ENCODE measurements at places on chromosomes 1 and 21.

GRCh38 chr1:64515427-64515826 lies 45.5 kb downstream of the CACHD1 start:
- no peak for DNase-seq

DNA sequence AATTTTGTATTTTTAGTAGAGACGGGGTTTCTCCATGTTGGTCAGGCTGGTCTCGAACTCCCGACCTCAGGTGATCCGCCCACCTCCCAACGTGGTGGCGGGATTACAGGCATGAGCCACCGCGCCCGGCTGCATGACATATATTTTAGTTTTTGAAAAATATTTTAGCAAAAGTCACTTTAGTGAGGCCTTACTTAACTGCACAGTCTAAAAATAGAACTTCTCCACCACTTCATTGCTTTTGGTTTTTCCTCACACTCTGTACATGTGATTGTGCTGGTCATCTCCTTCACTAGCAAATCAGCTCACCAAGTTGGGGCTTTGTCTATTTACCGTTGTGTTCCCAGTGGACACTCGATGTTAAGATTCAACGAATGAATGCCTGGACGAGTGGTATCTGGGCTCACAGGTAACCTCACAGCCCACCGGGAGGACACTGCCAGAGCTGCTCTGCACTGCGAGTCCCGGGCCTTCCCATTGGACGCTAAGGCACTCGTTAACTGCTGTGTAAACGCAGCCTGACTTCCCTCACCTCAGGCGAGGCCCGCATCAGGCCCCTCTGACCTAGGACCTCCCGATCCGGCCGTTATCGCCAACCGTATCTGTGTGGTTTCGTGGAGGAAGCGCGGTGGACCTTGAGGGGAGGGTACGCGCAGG lies 14.0 kb upstream of the ZNF692 start:
- DNase-seq = peak; percentile 39

DNA sequence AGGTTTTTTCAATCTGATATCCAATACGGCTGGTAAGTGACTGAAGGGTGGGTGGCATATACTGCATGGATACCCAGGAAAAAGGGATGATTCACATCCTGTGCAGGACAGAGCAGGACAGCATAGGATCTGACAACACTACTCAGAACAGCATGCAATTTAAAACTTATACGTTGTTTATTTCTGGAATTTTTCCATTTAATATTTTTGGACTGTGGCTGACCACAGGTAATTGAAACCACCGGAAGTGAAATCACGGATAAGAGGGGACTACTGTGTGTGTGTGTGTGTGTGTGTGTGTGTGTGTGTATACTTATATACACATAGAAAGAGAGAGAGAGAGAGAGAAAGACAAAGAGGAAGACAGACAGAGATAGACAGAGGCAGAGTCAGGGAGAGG lies 23.0 kb downstream of the ERICH3 start:
- DNase-seq = no peak

GRCh38 chr1:111669268-111669667 lies 49.7 kb downstream of the RAP1A start:
- no peak for DNase-seq

DNA sequence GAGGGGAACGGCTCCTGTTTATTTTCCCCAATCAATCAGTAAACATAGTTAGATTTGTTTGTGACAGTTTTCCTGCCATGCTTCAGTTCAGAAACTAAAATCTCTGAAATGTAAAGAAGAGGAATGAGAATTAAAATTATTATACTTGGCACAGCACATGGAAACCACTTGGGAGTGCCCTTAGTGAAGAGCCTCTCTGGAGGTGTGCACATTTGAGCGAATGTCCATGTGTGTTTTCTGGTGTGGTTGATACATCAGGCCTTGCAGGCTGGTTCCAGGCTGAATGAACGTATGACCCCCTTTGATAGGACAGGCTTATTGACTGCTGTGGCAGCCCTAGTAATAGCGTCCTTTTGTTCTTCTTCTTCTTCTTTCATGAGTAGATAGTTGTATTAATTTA lies 27.1 kb downstream of the C4BPA start:
- DNase-seq = no peak

DNA sequence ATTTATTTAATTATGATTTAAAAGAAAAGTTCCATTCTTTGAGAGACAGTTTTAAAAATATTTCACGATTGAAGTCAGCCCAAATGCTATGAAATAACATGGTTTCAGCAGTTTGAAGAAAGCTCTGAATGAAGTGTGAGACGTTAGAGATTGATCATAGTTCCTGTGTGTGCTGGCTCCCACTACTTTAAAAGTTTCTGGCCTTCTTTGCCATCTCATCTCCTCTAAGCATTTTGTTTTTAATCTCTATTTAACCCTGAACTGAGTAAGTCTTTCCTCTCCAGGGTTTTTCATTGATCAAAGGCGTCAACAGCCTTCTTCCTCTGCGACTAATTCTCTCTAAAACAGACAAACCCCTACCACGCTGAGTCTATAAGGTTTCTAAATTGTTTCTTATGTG lies 225.3 kb upstream of the B3GALT2 start:
- no peak for DNase-seq

DNA sequence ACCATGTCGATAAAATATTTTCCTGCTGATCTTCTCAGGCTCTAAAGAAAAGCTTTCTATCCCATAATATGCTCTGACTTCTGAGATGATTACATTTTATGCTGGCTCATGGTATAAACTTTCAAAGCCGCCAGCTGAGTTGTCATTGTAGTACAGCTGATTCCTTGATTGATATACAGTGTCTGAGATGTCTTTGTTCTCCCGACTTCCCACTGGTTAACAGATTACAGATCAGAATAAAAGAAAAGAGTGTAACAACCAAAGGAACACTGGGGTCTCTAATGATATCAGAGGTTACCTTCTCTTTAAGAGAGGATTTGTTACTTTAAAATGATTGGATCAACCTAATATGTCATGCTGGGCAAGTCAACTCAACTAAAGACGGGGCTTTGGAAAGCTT lies 485.4 kb upstream of the LRRC7 start:
- no peak for DNase-seq

GRCh38 chr1:183303323-183303645 lies 114.9 kb downstream of the NMNAT2 start:
- DNase-seq = no peak

DNA sequence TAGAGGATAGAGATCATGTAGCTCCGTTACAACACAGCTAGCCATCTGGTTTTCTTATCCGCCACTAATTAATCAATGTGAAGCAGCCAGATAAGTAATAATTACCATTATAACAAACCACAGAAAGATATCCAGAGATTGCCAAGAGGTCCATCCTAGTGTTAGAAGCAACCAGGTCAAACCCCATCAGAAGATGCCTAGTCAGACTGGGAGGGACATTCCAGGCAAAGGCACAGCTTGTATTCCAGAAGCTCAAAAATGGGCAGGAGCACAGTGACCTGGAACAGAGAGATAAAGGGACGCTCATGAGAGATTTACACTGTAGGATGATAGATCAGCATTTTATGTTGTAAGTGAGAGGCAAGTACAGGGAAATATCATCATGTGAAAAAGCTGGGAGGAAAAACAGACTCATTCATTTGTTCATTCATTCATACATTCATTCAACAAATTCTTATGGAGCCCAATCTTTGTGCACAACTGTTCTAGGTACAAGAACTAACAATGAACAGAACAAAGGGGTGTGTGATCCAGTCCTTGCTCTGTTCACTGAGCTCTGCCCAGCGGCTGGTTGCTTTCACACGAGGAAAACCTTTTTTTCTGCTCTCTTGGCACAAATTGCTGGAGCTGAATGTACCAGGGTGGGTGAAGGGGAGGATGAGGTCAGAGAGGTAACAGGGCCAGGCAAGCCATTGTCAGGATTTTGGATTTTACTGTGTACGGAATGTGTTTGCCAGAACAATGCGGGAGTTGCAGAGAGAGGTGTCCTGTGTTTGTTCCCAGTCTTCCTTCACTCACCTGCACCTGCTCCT lies 240.8 kb upstream of the FGGY start:
- no peak for DNase-seq

- DNase-seq = no peak
Measured at GRCh38 chr1:20248971-20249612, 41.6 kb upstream of the VWA5B1 start.

GRCh38 chr21:36463991-36464390 lies 15.9 kb downstream of the CLDN14 start:
- no peak for DNase-seq

DNA sequence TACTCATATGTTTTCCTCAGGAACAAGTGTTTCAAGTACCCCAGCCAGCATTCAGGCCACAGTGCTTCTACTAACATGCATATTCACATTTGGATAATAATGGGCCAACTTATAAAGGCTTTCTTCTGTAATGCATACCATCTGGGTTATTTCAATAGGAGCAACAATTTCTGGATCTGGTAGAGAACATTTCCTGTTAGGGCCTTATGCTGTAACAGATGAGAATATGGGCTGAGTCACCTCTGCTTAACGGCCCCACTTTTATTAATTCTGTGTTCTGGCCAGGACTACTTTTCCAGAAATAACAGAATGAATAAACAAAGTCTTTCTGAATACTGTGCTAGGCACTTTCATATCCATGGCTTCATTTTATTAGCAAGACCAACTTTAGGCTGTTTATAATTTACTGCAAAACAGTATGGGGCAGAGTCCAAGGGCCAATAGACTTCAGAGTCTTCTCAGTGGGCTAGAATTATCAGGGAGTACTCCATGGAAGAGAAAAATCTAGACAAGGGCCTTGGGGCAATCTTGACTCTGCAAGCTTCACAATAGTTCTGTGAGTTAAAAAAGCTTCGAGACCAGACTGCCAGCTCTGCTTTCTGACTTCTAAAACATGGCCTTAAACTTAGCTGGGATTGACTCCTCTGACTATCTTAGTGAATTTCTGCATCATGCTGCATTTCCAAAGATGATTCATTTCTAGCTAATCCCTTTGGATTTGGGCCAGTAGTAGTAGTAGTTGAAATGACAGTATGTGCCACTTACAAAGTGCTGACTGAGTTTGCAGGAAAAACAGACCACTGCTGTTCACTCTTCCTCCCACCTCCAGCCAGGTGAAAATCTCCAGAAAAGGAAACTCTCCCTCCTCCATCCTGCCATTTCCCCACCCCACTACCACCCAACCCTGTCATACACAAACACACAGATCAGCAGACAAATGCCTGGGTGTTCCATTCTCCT lies 8.2 kb upstream of the SSX2IP start:
- no peak for DNase-seq

DNA sequence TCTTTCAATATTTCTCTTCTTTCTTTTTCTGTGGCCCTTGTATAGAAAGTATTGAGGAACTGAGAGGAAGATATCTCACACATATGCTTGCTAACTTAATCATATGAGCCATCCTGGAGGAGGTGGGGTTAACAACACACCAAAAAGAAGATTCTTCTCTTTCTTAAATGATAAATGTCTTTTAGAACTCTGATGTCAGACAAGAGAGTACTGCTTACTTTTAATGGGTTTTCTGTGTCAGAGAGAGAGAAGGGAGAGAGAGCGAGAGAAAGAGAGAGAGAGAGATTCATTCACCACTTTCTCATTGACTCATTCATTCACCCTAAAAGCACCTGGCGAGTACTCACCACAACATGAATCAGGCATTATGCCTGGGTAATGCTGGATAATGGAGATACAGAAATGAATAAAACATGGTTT lies 250.3 kb upstream of the SGIP1 start:
- no peak for DNase-seq

DNA sequence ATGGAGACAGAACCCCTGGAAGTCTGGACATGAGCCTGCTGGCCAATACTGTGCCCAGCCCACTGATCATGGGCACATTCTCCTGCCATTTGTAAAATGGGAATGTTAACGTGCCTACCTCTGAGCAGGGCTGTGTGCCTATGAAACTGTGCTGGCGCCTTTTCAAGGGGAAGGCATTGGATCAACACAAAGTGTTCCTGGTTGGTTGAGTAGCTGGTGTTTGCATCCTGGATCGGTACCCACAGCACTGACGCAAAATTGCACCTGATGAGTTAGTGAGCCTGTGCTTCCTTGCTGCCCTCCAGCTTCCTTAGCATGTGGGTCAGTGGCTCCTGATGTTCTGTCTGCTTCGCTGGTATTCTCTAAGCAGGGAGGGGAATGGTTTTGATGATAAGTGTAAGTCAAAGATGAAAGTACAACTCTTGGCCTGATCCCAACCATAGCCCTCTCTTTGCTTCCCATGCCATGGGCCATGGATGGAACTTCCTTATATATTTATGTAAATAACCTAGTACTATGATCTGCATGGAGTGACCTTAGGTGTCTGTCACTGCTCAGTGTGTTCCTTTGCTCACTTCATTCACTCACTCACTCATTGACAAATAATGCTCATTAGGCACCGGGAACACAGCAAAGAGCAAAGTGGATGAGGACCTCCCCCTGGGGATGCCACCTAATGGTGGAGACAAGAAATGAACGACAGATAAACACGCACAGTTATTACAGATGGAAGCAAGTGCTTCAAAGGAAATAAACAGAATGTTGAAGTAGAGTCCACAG lies 22.7 kb downstream of the MAB21L3 start:
- DNase-seq = no peak

GRCh38 chr1:24284156-24284471 lies 35.0 kb upstream of the GRHL3 start:
- no peak for DNase-seq

DNA sequence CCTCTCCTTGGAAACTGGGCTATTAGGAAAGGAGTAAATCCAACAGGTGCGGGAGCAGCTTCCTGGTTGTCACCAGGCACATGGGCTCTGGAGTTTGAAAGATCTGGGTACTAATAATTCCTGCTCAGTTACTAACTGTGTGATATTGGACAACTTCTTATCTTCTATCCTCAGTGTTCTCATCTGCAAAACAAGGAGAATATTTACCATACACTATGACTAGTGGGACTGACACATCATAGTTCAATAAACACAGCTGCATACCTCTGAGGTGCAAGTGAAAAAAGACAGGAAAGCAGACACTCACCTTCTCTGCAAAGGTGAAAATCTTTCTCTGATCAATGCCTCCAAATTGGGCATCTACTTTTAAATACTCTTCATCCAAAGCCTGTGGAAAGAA lies 19.7 kb downstream of the YARS1 start:
- DNase-seq = no peak

- DNase-seq = no peak
Measured at GRCh38 chr1:84750110-84750730, 60.0 kb upstream of the SSX2IP start.

- DNase-seq = no peak
Measured at GRCh38 chr1:107776900-107777663, 187.9 kb downstream of the VAV3 start.

GRCh38 chr1:151988405-151988923 lies 5.2 kb downstream of the S100A10 start:
- no peak for DNase-seq

Data from stimulated activated CD4-positive, alpha-beta T cell treated with anti-CD3 and anti-CD28 coated beads, Interleukin-1b, Interleukin-23, amount 100 ng/mL, for 1 hour (primary cell).